ENCODE measurements at places on chromosomes 2 and 18. TPM values are rescaled to one million over a fixed set of nuclear protein-coding genes. Genes with fewer than 3 reads are reported as not detected.

- H3K36me3 ChIP-seq, result no peaks in the 10 kb centered on the region
- H3K27me3 ChIP-seq, result no peaks in the 10 kb centered on the region
- no peak for DNase-seq
- H3K27ac ChIP-seq, result no peak overlapping the region
- H3K4me3 ChIP-seq, result no peak overlapping the region
- H3K4me1 ChIP-seq, result no peaks in the 10 kb centered on the region
Observed at GRCh38 chr2:118644190-118644589, 203.3 kb downstream of the EN1 start.

GRCh38 chr2:6866275-6866671 lies 566 bp upstream of the CMPK2 start:
- peak overlapping the region; percentile 66 for H3K4me3 ChIP-seq
- peak; percentile 47 for DNase-seq
- no peaks in the 10 kb centered on the region for H3K27me3 ChIP-seq
- H3K36me3 ChIP-seq, result peaks cover 3% of the 10 kb centered on the region

DNA sequence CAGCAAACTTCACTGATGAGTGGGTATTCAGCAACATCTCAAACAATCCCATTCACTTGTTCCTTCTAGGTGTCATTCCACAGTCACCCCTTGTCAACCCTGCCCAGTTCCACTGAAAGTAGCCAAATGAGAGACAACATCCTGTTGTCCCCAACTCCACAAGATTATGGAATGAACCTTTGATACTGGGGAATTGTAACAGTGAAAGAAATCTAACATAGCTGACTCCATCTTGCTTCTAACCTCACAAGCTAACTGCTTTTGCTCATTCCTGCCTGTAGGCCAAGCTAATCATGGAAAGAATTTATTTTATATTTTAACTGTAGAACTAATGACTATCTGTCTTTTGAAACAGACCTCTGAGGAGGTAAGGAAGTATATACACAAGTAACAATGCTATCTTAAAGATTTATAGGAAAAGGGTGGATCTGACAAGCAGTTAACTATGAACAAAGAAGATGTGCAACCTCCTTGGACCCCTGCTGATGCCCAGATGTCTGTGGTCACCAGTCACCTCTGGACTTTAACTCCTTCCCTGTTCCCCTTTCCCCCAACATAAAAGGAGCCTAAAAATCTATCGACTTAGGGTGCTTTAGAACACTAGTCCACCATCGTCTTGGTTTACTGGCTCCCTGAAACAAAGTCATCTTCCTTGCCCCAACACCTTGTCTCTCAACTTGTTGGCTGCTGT lies 6.9 kb upstream of the ANXA4 start:
- no peaks in the 10 kb centered on the region for H3K36me3 ChIP-seq
- H3K4me3 ChIP-seq, result no peak overlapping the region
- no peak for DNase-seq
- H3K27me3 ChIP-seq, result no peaks in the 10 kb centered on the region
- no peaks in the 10 kb centered on the region for H3K4me1 ChIP-seq

- H3K27me3 ChIP-seq, result no peaks in the 10 kb centered on the region
- H3K36me3 ChIP-seq, result no peaks in the 10 kb centered on the region
- no peak for DNase-seq
- peaks cover 27% of the 10 kb centered on the region for H3K4me1 ChIP-seq
- no peak overlapping the region for H3K4me3 ChIP-seq
- no peak overlapping the region for H3K27ac ChIP-seq
Observed at GRCh38 chr2:96955762-96956161, 30.6 kb downstream of the FAM178B start.

DNA sequence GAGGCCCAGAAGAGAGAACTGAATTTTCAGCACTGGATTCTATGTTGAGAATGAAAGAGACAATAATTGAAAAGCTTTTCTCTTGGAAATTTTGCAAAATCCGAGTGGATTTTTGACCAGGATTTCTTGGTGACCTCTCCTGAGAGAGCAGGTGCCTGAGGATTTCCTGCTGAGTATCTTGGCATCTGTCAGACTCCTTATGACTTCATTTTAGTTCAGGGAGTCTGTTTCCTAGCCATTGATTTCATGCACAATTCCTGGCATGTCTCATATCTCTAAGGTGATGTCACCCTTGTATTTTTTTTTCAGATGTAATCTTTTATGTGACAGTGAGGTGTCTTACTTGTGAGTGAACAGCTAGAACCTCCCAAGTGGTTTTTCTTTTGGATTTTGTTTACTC lies 195.9 kb downstream of the NEDD4L start:
- H3K4me3 ChIP-seq, result no peak overlapping the region
- DNase-seq, result no peak
- no peaks in the 10 kb centered on the region for H3K36me3 ChIP-seq
- no peak overlapping the region for H3K27ac ChIP-seq

GRCh38 chr2:238269741-238270140 lies 18.7 kb downstream of the PER2 start:
- no peak for DNase-seq
- no peak overlapping the region for H3K4me3 ChIP-seq
- H3K36me3 ChIP-seq, result peaks cover 14% of the 10 kb centered on the region
- no peaks in the 10 kb centered on the region for H3K4me1 ChIP-seq
- no peaks in the 10 kb centered on the region for H3K27me3 ChIP-seq

DNA sequence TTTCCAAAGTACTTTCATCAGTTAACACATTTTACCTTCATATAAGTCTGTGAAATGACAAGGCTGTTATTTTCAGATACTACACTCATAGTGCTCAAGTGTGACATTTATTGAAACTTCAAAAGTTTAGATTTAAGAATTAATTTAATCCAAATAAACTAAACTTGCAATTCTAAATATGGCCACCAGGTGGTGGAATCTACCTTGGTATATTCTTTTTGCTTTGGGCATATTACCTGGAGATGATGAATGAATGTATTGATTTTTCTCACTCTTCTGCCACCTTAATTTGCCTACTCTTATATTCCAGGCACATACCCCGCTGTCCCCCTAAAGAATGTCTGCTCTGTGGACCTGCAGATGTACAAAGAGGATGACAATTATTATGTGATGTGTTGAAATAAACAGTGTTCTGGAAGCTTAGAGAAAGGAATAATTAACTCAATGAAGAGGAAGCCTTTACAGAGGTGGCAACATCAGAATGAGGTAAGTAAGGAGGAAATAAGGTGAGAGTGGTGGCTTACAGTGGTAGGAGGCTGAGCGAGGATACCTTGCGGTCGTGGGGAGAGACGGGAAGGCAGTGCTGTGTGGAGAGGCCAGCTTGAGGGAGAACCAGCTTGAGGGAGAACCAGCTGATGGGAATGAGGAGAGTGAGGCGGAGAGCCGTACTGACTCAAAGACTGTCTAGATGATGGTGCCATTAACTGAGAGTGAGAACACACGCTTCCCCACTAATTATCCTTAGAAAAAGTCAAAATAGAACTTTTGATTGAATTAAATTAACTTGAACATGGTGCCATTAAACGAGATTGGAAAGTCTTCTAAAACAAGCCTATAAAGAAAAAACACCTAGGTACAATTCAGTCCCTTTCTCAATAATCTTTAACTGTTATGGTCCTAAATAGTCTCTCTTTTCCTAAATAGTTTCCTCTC lies 179.5 kb downstream of the CELF4 start:
- no peak overlapping the region for H3K27ac ChIP-seq
- no peaks in the 10 kb centered on the region for H3K27me3 ChIP-seq
- no peaks in the 10 kb centered on the region for H3K4me1 ChIP-seq
- no peaks in the 10 kb centered on the region for H3K36me3 ChIP-seq
- no peak overlapping the region for H3K4me3 ChIP-seq
- DNase-seq, result no peak

- H3K36me3 ChIP-seq, result no peaks in the 10 kb centered on the region
- H3K4me1 ChIP-seq, result no peaks in the 10 kb centered on the region
- H3K27me3 ChIP-seq, result no peaks in the 10 kb centered on the region
- H3K27ac ChIP-seq, result no peak overlapping the region
- H3K4me3 ChIP-seq, result no peak overlapping the region
Observed at GRCh38 chr2:107308835-107309234, 422.9 kb upstream of the ST6GAL2 start.

GRCh38 chr2:44087714-44088092 lies 81.0 kb upstream of the PPM1B start:
- no peak for DNase-seq
- H3K36me3 ChIP-seq, result no peaks in the 10 kb centered on the region
- H3K27me3 ChIP-seq, result no peaks in the 10 kb centered on the region
- peaks cover 9% of the 10 kb centered on the region for H3K4me1 ChIP-seq

- H3K4me3 ChIP-seq, result no peak overlapping the region
- no peak overlapping the region for H3K27ac ChIP-seq
- peaks cover 10% of the 10 kb centered on the region for H3K4me1 ChIP-seq
- no peaks in the 10 kb centered on the region for H3K27me3 ChIP-seq
- no peaks in the 10 kb centered on the region for H3K36me3 ChIP-seq
Observed at GRCh38 chr2:128320906-128321771, 2.5 kb upstream of the HS6ST1 start.

- H3K4me3 ChIP-seq, result no peak overlapping the region
- H3K27me3 ChIP-seq, result no peaks in the 10 kb centered on the region
- DNase-seq, result no peak
- peaks cover 25% of the 10 kb centered on the region for H3K4me1 ChIP-seq
- no peak overlapping the region for H3K27ac ChIP-seq
- H3K36me3 ChIP-seq, result no peaks in the 10 kb centered on the region
Observed at GRCh38 chr2:226308986-226309385, 490.6 kb downstream of the IRS1 start.

- DNase-seq, result no peak
- H3K4me3 ChIP-seq, result no peak overlapping the region
- H3K27me3 ChIP-seq, result no peaks in the 10 kb centered on the region
Observed at GRCh38 chr18:65735155-65735554, 15.7 kb upstream of the CDH7 start.

- H3K4me3 ChIP-seq, result no peak overlapping the region
- H3K27me3 ChIP-seq, result no peaks in the 10 kb centered on the region
- H3K36me3 ChIP-seq, result no peaks in the 10 kb centered on the region
- no peak overlapping the region for H3K27ac ChIP-seq
- peaks cover 4% of the 10 kb centered on the region for H3K4me1 ChIP-seq
Observed at GRCh38 chr2:238728330-238729260, 119.3 kb upstream of the TWIST2 start.

- no peak for DNase-seq
- no peaks in the 10 kb centered on the region for H3K27me3 ChIP-seq
- no peaks in the 10 kb centered on the region for H3K36me3 ChIP-seq
- no peaks in the 10 kb centered on the region for H3K4me1 ChIP-seq
Observed at GRCh38 chr2:183259921-183260320, 135.7 kb downstream of the NUP35 start.

DNA sequence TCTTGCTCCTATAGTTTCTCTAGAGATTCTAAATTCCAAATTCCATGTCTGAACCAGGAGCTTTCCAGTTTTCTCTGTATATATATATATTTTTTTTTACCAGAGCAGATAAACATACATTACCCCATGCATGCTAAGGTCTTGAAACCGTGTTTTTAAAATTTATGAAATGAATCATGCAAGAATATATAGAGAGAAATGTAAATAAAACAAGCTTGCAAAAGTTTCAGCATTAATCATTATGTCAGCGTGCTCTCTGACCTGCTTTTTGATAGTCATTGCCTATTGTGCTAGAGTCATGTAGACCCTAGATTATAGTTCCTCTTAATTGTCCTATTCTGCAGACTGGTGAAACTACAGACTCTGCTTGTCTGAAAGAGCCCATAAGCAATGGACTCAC lies 22.6 kb upstream of the TRIM43 start:
- no peaks in the 10 kb centered on the region for H3K36me3 ChIP-seq
- H3K4me1 ChIP-seq, result no peaks in the 10 kb centered on the region
- peaks cover 4% of the 10 kb centered on the region for H3K27me3 ChIP-seq
- no peak overlapping the region for H3K27ac ChIP-seq

- H3K36me3 ChIP-seq, result no peaks in the 10 kb centered on the region
- no peak for DNase-seq
- H3K4me1 ChIP-seq, result no peaks in the 10 kb centered on the region
- no peak overlapping the region for H3K27ac ChIP-seq
Observed at GRCh38 chr18:54849683-54850082, 21.4 kb downstream of the RAB27B start.

GRCh38 chr2:68765739-68766375 lies 31.2 kb downstream of the ARHGAP25 start:
- no peaks in the 10 kb centered on the region for H3K27me3 ChIP-seq
- no peaks in the 10 kb centered on the region for H3K36me3 ChIP-seq
- peaks cover 21% of the 10 kb centered on the region for H3K4me1 ChIP-seq
- H3K27ac ChIP-seq, result peak overlapping the region; percentile 90

DNA sequence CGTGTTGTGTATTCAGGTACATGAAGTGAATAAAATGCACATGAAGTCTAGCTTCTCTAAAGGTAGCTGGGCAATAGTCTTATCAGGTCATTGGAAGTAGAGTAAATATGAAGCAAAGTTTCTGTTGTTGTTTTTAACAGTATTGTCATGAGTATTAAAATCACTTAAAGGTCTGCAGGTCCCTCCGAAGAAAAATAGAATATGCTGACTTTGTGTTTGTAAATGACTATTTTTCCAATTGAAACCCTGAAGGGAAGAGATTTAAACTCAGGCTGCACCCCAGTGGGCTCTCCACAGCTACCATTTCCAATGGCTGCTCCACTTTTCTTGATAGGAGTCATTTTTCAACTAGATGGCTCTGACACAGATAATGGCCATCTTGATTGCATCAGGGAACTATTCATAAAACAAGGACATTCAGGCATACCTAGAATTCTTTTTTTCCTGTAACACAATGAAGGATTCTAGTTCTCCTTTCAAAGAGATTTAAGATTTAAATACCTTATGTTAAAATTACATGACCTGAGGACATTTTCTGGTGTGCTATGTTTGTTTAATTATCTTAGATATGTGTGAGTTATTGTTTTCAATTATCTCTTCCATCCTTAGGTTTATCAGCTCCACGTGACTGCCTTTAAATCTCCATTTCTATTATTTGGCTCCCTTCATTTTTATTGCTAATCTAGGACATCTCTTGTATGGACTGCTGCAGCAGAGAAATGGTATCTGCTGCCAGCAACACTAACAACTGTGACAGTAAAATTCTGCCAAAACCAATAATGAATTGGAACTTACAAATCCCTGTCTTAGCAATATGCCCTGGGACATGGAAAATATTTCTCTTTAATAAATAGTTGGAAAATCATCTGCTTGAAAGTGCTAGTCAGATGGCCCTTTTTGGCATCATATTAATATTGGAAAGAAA lies 149.2 kb upstream of the NOSTRIN start:
- H3K27me3 ChIP-seq, result no peaks in the 10 kb centered on the region
- H3K27ac ChIP-seq, result no peak overlapping the region
- no peak overlapping the region for H3K4me3 ChIP-seq
- no peaks in the 10 kb centered on the region for H3K36me3 ChIP-seq

Gene TDRD15
- not detected for total RNA-seq

Gene TNS1
- total RNA-seq, result 308 TPM

Gene EFHD1
- total RNA-seq, result 8.6 TPM

Gene RFTN2
- 3.2 TPM for total RNA-seq

Gene MAP3K19
- total RNA-seq, result 21.1 TPM

Gene DRC1
- 12.2 TPM for total RNA-seq
